ENCODE measurements at places on chromosomes 2 and 18.

GRCh38 chr2:225616372-225616771, 216.9 kb downstream of the NYAP2 start:
- DNase-seq = no peak

DNA sequence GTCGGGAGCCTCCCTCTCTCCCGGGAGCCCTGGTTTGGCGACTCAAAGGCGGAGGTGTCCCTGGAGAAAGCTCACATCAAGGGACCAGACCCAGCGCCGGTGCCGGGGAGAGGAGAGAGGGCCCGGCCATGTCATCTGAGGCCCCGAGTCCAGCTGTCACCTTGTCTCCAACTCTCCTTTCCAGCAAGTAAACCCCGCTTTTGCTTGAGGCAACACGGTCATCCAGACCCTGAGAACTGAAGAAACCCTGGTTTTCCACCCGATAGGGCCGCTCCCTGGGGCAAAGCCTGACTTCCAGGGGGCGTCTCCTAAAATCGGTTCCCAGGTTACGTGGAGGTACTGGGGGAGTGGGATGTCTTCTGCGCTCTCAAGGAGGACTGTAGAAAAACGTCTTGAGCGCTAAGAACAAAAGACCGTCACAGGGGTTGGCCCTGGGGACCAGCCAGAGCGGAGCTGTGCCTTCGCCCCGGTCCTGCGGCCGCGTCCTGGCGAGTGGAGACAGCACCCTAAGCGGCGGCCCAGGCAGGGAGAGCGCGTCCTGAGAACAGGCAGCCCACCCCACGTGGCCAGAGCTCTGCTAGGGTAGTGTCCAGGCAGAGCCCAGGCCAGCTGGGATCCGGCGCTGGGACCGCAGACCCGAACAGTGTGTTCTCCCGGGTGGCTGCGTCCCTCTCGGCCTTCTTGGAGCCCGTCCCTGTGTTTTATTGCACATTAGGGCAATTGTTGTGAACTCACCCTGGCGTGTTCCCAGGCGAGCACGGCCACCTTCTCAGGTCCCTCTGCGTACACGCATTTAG, 55.7 kb downstream of the TMEM18 start:
- DNase-seq = no peak

- no peak for DNase-seq
Measured at GRCh38 chr2:51710222-51710621, 678.3 kb upstream of the NRXN1 start.

DNA sequence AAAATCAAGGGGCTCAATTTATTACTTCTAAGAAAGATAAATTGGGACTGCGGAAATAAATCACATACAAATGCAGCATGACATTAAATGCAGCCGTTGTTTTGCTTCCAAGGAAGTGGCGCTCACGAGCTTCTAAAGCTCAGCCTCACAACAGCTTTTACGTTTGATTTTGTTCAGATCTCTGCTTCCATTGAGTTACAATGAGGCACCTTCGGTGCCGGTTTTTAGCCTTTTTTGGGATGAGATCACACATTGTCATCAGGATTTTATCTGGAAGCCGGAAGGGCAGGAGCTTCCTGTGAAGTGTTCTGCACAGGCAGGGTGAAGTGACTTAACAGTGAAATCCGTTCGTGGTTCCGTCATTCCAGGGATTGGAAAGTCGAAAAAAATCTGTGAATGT, 209.8 kb downstream of the DCDC2C start:
- no peak for DNase-seq

GRCh38 chr2:144686518-144687215, 166.7 kb upstream of the ZEB2 start:
- no peak for DNase-seq

Data from HFF-Myc (cell line).